MG63 (cell line): ENCODE measurements at places on chromosomes 1 and 21.

- no peak for DNase-seq
Observed at GRCh38 chr1:36838888-36839287, 195.4 kb downstream of the GRIK3 start.

DNA sequence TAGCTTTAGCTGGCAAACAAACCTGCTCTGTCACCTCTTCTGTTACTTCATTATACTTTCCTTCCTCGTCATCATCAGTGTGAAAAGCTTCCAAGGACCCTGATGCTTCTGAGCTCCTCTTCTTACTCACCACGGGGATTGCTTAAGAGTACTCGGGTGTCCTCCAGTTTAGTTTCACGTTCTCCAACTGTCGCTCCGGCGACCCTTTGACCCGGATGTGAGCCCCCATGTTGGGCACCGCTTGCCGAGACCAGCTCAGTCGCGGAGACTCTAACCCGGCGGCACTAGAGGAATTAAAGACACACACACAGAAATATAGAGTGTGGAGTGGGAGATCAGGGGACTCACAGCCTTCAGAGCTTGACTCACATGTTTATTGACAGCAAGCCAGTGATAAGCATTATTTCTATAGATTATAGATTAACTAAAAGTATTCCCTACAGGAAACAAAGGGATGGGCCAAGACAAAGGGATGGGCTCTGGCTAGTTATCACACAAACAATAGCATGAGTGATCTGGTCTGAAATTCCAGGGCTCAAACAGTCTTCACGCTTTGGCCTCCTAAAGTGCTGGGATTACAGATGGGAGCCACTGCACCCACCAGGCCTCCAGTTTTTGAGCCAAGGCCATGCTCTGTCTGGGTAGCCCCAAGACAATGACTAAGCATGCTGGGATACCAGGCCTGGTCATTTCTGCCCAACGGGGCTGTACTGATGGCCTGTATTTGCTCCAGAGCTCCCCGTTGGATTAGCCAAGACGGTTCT lies 30.1 kb upstream of the ENO1 start:
- DNase-seq, result peak; percentile 41

DNA sequence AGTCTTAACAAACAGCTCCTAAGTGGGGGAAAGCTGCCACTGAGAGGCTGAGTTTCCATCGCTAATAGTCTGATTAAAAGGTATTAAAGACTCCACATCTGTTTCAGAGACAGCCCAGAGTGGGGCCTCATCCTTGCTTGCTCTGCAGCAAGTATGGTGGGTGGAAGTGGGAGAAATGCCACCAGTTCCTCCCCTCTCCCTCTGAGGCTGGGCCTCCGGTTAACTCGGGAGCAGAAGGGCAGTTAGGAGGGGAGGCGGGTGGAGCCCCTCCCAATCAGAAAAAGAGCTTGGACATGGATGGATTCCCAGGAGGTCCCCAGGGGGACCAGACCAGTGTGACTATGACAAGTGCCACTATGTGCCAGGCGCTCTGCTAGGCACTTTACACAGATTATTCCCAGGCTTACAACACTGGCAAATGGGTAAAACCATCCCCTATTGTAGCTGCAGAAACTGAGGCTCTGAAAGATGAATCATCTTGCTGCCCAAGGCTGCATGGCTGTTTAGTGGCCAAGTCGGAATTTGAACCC lies 11.4 kb upstream of the ASCL5 start:
- no peak for DNase-seq

GRCh38 chr1:236108027-236108648 lies 34.2 kb upstream of the GPR137B start:
- no peak for DNase-seq

DNA sequence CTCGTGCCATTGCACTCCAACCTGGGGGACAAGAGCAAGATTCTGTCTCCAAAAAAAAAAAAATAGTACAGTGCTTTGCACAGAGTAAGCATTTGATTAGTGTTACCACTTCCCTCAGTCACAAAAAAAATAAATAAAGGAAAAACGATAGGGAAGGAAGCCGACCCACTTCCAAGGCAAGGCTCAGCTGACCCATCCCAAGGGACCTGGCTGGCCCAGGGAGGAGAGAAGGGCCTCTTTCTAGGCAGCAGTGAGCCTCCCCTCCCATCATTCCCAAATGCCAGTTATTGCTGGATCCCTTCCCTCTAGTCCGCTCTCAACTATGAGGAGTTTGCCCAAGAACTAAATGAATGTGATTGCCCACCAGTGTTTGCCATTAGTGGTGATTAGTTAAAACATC lies 77.8 kb downstream of the TMEM53 start:
- no peak for DNase-seq

- DNase-seq, result no peak
Observed at GRCh38 chr1:64601207-64601606, 131.3 kb downstream of the CACHD1 start.

DNA sequence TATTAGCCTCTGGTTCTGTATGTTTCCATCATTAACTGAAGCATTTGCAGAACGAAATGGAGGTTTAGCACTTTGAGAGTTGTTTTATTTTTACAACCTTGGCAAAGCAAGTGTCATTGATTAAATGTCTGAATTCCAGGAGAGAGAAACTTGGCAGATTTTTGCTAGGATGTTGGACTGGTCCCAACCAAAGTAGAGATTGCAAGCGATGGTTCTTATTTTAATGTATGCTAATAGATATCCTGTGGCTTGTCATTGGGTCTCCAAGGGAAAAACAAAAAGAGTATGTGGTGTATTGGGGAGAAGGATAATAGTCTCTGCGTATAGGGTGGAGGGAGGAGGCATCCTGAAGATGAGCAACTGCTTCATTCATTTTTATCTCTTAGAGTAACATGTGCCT lies 457.2 kb upstream of the RUNX1 start:
- DNase-seq, result no peak

DNA sequence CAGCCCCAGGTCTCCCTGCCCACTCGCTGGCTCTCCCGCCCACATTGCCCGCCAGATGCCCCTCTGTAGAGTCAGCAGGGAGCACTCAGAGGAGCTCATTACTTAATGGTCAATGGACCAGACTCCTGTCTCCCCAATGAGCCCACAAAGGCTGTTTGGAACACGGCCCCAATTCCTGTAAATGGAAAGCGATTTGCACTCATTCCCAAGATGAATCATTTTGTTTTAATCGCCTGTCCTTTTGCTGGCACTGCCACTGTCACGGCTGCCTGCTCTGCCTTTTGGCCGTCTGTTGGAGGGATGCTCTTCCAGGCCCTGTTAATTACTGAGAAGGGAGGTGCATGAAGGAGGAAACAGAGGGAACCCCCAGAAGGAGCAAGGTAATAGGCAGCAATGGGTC lies 44.8 kb upstream of the ATP2B4 start:
- DNase-seq, result peak; percentile 38

- DNase-seq, result no peak
Observed at GRCh38 chr1:58997637-58998036, 213.8 kb upstream of the JUN start.

GRCh38 chr1:14435368-14436023 lies 163.0 kb upstream of the KAZN start:
- DNase-seq, result no peak

DNA sequence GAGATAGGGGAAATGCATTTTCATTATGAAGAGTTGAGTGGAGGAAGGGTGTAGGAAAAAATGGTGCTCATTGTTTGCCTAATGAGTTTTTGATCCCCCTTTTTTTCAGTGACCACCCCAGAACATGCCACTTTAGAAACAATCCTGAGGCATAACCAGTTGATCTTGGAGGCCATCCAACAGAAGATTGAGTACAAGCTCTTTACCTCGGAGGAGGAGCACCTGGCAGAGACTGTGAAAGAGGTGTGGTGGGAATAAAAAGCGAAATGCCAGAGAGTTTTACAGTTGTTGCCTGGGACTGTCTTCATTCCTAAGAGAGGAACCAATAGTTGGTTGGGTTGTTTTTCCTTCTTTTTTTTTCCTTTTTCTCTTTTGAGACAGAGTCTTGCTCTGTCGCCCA lies 54.3 kb upstream of the EPHA8 start:
- no peak for DNase-seq

DNA sequence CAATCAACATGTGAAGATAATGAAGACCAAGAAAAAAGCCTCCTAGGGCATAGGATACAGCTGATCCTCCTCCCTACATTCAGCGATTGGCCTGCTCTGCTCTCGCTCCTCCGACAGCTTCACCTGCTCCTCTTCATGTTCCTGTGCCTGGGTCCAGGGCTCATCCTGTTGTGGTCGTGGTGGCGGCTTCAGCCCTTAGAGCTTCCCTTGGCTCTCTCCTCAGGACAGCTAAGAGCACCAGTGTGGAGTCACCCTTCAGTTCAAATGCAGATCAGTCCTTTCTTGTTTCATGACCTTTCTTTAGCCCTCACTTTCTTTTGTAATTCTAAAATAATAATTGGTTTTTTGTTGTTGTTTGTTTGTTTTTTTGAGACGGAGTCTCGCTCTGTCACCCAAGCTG lies 18.7 kb downstream of the CNN3 start:
- DNase-seq, result no peak

DNA sequence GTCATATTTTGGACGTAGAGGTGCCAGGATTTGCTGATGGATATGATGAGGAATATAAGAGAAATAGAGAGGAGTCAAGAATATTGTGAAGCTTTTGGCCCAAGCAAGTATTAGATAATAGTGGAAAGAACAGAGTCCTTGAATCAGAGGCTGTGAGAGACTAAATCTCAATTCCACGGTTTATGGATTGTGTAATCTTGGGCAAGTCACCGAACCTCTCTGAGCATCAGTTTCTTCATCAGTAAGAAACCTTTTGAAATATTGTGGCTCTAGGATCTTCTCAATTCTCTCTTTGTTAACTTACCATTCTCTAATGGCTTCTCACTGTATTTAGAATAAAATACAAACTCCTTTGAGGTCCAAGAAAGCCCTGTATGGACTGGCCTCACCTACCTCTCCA lies 77.6 kb downstream of the RPS6KA1 start:
- no peak for DNase-seq

GRCh38 chr21:33019885-33020557 lies 5.7 kb upstream of the OLIG2 start:
- DNase-seq, result no peak

DNA sequence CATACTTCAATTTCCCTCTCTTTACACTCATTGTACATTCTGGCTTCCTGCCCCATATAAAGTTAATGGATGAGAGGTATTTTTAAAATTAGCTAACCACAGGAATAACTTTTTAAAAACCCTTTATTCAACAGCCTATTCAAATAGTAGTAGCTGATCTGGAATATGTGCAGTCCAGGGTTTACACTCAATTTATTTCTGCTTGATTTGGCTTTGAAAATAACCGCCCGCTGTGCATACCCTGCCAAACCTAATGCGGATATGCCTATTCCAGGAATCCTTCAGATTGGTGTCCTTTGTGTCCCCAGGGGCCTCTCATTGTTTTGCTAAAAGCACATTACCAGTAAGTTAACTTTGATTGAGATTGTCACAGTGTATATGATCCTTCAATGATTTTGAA lies 1686.2 kb downstream of the PLA2G4A start:
- DNase-seq, result no peak

GRCh38 chr1:187121661-187122060 lies 292.9 kb downstream of the PLA2G4A start:
- no peak for DNase-seq

GRCh38 chr1:106459418-106459817 lies 597.1 kb upstream of the PRMT6 start:
- DNase-seq, result no peak

GRCh38 chr1:205216588-205216987 lies 5.1 kb upstream of the DSTYK start:
- DNase-seq, result no peak

- DNase-seq, result no peak
Observed at GRCh38 chr1:160638926-160639325, 7.9 kb downstream of the SLAMF1 start.

GRCh38 chr1:175163702-175164101 lies 28.9 kb downstream of the KIAA0040 start:
- no peak for DNase-seq

GRCh38 chr1:8239039-8239305 lies 78.9 kb upstream of the SLC45A1 start:
- peak; percentile 27 for DNase-seq

DNA sequence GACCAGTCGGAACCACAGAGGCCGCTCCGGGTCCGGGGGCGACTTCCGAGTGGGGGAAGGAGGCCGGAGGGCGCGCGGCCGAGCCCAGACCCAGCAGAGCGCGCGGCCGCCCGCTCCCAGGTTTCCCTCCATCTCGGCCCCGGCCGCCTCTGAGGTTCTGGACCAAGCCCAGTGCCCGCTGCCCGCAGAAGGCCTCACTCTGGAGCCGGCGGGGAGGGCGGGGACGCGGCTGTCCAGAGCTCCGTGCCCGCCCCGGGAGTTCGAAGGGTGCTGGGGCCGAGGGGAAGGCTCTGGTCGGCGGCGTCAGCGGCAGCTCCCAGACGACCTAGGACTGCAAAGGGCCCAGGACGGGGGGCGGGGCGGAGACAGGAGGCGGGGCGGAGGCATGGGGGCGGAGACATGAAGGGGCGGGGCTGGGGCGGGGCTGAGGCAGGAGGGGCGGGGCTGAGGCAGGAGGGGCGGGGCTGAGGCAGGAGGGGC lies 48.0 kb upstream of the SLC19A1 start:
- DNase-seq, result peak; percentile 44

DNA sequence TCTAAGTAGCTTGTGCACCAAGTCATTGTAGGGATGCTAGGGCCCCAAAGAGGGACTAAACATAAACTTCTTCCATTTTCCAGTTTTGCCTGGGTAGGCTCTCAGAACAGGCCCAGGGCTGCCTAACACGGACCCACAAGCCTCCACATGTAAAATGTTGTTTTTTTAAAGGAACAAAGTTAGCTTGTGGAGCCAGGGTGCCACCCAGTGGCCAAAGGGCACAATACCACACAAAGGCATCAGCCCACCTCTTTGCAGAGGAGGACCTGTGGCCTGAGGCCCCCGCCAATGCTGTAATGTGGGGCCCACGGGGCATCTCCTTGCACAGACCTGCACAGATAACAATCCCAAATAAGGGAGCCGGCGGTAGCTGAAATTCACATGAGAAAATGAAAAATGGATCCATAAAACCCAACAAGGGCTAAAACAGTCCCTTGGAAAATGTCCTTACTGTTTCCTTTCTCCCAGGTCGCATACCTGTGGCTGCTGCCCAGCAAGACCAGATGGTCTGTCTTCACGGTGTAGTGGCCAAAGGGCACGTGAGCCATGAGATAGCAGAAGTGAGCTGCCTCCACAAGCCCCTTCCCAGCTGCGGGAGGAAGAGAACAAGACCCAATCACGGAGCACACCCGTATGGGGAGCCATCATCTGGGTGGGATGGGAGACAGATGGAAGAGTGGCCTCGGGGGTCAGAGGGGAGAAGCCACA lies 23.8 kb downstream of the SEC16B start:
- peak; percentile 48 for DNase-seq

DNA sequence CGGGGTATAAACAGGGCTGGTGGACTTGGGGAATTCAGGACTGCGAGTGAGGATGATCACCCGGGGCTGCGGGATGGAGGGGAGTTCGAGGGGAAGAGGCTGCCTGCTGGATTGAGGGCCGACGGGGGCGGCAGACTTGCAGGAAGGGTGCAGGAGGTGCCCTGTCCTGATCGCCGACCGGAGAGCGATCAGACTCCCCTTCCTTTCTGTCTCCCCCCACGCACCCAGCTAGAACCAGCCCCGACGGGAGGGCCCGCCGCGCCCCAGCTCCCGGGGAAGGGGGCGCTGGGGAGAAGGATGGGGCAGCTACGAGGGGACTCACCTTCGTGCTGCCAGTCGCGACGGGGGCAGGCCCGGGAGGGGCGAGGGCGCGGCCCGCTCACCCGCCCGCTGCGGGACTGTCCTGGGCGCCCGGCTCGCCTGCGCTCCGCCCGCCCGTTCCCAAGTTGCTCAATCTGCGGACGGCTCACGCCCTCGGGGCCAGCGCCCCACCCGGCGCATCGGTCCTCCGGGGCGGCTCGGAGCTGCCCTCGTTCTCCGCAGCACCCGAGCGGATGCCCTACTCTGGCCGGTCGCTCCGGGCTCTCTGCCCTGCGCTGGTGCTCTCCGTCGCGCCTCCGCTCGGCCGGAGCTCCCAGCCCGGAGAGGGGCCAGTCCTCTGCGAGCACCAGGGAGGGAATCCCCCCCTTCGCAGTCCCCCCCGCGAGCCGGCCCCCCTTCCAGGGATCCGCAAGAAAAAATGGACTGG lies at the start of gene RSPO1:
Gene RSPO1, minus strand, starts transcription at position 649 of the 748 bp plus-strand sequence. CDS start 5,231 bp downstream, outside the sequence.
- peak; percentile 26 for DNase-seq
